Vagina (tissue), 2 donors: ENCODE measurements at places on chromosomes 11 and 22. TPM values are rescaled to one million over a fixed set of nuclear protein-coding genes. Genes with fewer than 3 reads are reported as not detected.

GRCh38 chr22:38872831-38873248 is 824 bp upstream of the CBX6 start:
- no peaks in the 10 kb centered on the region for H3K36me3 ChIP-seq
- peak; percentile 86 for DNase-seq
- peak overlapping the region; percentile 79 for H3K4me3 ChIP-seq
- peak overlapping the region; percentile 97 for H3K27ac ChIP-seq
- peaks cover 47% of the 10 kb centered on the region for H3K4me1 ChIP-seq

- no peak overlapping the region for H3K27ac ChIP-seq
- no peaks in the 10 kb centered on the region for H3K4me1 ChIP-seq
- H3K4me3 ChIP-seq = no peak overlapping the region
- no peaks in the 10 kb centered on the region for H3K27me3 ChIP-seq
- no peak for DNase-seq
- H3K36me3 ChIP-seq = no peaks in the 10 kb centered on the region
Observed at GRCh38 chr11:26704249-26704648, 17.6 kb downstream of the SLC5A12 start.

DNA sequence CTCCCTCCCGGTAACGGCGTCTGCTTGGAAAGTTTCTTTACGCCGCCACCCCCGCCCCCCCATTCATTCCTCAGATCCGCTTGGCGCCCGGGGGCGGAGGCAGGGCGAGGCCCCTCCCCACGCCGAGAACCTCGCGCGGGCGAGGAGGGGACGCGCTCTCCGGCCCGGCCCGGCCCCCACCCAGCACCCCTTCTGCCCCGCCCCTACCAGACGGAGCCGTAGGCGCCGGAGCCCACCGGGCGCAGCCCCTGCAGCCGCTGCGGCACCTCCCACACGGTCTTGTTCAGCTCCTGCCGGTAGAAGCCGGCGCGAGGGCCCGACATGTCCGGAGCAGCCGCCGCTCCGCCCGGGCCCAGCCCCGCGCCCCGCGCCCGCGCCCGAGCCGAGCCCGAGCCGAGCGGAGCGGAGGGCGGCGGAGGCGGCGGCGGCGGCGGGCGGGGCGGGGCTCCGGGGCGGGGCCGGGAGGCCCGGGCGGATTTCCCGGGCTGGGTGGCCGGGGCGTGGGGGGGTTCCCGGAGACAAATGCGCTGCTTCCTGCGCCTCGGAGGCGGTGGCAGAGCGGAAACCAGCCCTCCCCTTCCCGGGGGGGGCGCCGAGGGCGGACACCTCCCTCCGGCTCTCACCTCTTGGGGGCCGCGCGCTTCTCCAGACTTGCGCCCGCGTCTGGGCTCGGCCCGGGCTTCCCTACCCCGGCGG is at the start of gene MAPK11:
TSS of gene MAPK11 (minus strand) at position 411 of the 696 bp plus-strand sequence. CDS start at position 323, 88 bp downstream.
- H3K36me3 ChIP-seq = peaks cover 3% of the 10 kb centered on the region
- peak within 1 kb of the TSS; percentile 56 for H3K27ac ChIP-seq
- peak within 1 kb of the TSS; percentile 49 for H3K4me3 ChIP-seq
- H3K27me3 ChIP-seq = no peaks in the 10 kb centered on the region
- DNase-seq = no peak
- peaks cover 62% of the 10 kb centered on the region for H3K4me1 ChIP-seq

DNA sequence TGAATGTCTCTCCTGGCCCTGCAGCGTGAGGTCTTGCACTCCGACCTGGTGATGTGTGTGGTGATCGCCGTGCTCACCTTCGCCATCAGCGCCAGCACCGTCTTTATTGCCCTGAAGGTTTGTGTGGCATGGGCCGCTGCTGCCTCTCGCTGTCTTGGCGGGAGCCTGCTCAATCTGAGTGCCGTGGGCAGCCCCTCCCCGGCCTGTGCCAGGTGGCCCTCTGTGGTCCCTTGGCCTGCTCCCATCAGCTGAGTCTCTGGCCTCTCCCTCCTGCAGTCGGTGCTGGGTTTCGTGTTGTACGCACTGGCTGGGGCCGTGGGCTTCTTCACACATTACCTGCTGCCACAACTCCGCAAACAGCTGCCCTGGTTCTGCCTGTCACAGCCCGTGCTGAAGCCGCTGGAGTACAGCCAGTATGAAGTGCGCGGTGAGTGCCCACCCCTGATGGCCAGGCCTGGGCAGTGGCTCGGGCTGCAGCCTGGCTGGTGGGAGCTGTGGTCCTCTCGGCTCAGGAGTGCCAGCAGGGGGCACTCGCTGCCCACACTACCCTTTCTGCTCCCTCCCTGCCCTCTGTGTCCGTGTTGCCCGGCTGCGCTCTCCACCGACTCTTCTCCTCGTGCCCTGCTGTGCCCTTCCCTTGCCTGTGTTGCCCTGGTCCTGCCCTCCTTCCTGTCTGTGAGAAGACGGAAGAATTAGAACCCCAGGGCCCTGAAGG is 10.2 kb downstream of the PCNX3 start:
- H3K4me1 ChIP-seq = no peaks in the 10 kb centered on the region
- H3K4me3 ChIP-seq = no peak overlapping the region
- H3K27me3 ChIP-seq = no peaks in the 10 kb centered on the region
- no peak for DNase-seq

The BBS1 gene
- 53.8 TPM for total RNA-seq

DNA sequence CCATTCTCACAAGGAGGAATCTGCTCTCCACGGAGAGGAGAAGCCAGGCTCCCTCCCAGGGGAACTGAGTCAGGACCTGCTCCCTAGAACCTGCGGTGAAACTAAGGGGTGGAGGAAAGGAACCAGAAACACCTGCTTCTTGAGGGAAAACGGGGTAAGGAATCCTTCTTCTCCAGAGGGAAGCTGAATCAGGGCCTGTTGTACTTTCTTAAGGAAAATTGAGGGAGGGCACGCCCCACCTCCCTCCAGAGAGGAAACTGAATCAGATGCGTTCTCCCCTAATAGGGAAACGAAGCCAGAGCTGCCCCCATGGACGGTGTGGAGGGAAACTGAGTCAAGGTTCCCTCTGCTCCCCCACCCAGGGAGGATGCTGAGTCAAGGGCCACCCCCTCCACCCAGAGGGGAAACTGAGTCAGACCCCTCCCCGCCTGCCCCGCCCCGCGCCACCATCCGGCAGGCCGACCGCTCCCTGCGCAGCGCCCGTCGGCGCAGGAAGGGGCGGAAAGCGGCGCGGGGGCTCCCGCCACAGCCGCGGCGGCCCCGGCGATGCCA is 393 bp downstream of the RELA start:
- DNase-seq = no peak
- peaks cover 38% of the 10 kb centered on the region for H3K36me3 ChIP-seq
- peak overlapping the region; percentile 96 for H3K27ac ChIP-seq
- peak overlapping the region; percentile 73 for H3K4me3 ChIP-seq
- H3K27me3 ChIP-seq = no peaks in the 10 kb centered on the region
- H3K4me1 ChIP-seq = peaks cover 24% of the 10 kb centered on the region

DNA sequence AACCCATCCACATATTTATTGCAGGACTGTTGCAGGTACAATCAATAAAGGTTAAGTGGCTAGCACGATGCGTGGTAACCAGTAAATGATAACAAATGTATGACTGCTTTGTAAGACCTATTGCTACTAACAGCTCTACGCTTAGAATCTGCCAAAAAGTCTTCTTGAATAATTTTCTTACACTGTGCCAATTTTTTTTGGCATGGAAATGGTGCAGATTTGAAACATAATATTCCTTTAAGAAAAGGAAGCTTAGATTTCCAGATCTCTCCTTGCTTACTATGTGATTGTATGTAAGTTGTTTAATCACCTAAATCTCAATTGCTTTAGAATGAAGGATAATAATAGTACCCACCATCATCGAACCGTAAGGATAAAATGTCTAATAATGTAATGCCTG is 192.0 kb downstream of the LRRC4C start:
- H3K27ac ChIP-seq = no peak overlapping the region
- no peak overlapping the region for H3K4me3 ChIP-seq
- no peaks in the 10 kb centered on the region for H3K27me3 ChIP-seq
- DNase-seq = no peak

- H3K4me3 ChIP-seq = no peak overlapping the region
- no peaks in the 10 kb centered on the region for H3K36me3 ChIP-seq
- no peak for DNase-seq
- H3K27me3 ChIP-seq = no peaks in the 10 kb centered on the region
Observed at GRCh38 chr11:116615211-116615865, 157.4 kb downstream of the BUD13 start.

The BCO2 gene
- 11.0 TPM for total RNA-seq

GRCh38 chr11:27331981-27332380 is 31.0 kb downstream of the CCDC34 start:
- no peaks in the 10 kb centered on the region for H3K36me3 ChIP-seq
- H3K4me3 ChIP-seq = no peak overlapping the region
- no peaks in the 10 kb centered on the region for H3K27me3 ChIP-seq
- H3K27ac ChIP-seq = no peak overlapping the region
- no peak for DNase-seq
- no peaks in the 10 kb centered on the region for H3K4me1 ChIP-seq

GRCh38 chr22:46121079-46121478 is 29.2 kb upstream of the PPARA start:
- no peaks in the 10 kb centered on the region for H3K36me3 ChIP-seq
- H3K4me3 ChIP-seq = no peak overlapping the region
- DNase-seq = no peak
- no peaks in the 10 kb centered on the region for H3K27me3 ChIP-seq
- H3K4me1 ChIP-seq = peaks cover 31% of the 10 kb centered on the region

GRCh38 chr11:35404388-35404775 is 15.0 kb downstream of the SLC1A2 start:
- DNase-seq = peak; percentile 74
- H3K4me1 ChIP-seq = no peaks in the 10 kb centered on the region
- no peak overlapping the region for H3K27ac ChIP-seq
- no peaks in the 10 kb centered on the region for H3K27me3 ChIP-seq
- H3K36me3 ChIP-seq = no peaks in the 10 kb centered on the region

The TIMP3 gene
- 262 TPM for total RNA-seq

GRCh38 chr11:118370774-118371173 is 11.4 kb downstream of the UBE4A start:
- no peaks in the 10 kb centered on the region for H3K27me3 ChIP-seq
- no peak for DNase-seq
- H3K27ac ChIP-seq = no peak overlapping the region
- H3K36me3 ChIP-seq = peaks cover 80% of the 10 kb centered on the region
- H3K4me1 ChIP-seq = no peaks in the 10 kb centered on the region

The C1QTNF5 gene
- 32.2 TPM for total RNA-seq

- no peak for DNase-seq
- H3K4me3 ChIP-seq = no peak overlapping the region
- H3K4me1 ChIP-seq = no peaks in the 10 kb centered on the region
- no peak overlapping the region for H3K27ac ChIP-seq
- H3K36me3 ChIP-seq = peaks cover 35% of the 10 kb centered on the region
Observed at GRCh38 chr11:75270896-75271418, 30.4 kb downstream of the TPBGL start.

DNA sequence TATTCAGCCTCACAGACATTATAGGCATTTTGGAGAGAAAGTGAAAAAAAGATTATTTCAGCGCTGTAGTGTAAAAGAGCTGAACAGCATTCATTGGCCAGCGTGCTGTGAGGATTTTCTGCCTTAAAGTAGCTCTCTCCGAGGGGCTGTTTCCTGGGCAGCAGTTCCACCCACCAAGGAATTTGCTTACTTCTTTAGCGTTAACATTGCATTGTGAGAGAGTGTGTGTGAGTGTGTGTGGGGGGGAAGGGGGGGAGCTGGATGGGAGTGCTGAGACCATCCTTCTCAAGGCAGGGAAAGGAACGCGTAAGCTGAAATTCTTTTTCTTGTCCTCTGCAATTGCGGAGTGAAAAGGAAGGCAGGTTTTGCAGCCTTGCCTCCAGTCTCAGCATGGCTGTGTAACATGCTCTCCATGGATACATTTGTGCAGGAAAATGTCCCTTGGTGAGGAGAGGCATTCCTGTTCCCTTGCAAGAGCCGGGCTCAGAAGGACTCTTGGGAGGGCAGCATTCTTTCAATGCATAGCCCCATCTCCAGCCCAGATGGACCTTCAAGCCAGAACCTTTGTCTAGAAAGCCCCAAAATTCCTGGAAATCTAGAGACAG is 159.9 kb upstream of the NAV2 start:
- no peak overlapping the region for H3K27ac ChIP-seq
- H3K27me3 ChIP-seq = no peaks in the 10 kb centered on the region
- no peak for DNase-seq
- no peaks in the 10 kb centered on the region for H3K36me3 ChIP-seq
- H3K4me3 ChIP-seq = no peak overlapping the region

- no peak overlapping the region for H3K27ac ChIP-seq
- H3K4me1 ChIP-seq = no peaks in the 10 kb centered on the region
- H3K27me3 ChIP-seq = no peaks in the 10 kb centered on the region
Observed at GRCh38 chr22:23047742-23048141, 22.6 kb upstream of the GNAZ start.

The MS4A6E gene
- 3.4 TPM for total RNA-seq

DNA sequence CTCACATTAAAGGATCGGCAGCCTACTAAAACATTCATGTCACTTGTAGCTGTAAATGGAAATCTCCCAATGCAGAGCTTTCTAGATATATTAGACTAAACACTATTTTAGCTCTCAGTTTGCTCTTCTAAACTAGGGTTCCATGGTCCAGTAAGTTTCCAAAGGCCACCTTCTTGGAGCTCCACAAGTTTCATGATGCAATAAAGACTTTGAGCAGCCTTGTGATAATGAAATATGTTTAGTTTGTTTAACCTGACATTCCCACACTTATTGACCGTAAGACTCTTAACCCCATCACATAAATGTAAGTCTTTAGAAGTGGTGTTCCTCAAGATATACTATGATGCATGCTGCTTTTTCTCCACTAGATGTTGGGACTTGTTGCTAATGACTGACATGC is 87.7 kb downstream of the TRIM44 start:
- no peak overlapping the region for H3K27ac ChIP-seq
- no peak for DNase-seq
- H3K36me3 ChIP-seq = no peaks in the 10 kb centered on the region
- H3K4me3 ChIP-seq = no peak overlapping the region

The RAB30 gene
- 10.8 TPM for total RNA-seq

The OR6T1 gene
- not detected for total RNA-seq

The SNX32 gene
- total RNA-seq = 1.5 TPM

DNA sequence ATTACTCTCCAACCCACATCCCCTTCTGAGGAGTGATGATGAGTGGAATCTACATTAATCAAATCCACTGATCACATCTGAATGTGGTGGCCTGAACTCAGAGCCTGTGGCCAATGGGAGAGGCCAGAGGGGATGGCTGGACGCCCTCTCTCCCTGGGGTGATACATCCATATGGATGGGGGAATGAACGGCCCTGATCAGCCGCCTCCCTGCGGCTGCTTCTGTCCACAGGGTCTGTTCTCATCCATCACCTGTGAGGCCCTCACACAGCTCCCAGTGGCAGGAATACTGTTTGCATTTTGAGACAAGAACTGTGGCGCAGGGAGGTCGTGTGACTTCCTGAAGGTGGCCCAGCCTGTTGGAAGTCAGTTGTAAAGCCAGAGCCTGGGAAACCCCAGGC is 78.3 kb upstream of the SHISAL1 start:
- H3K36me3 ChIP-seq = no peaks in the 10 kb centered on the region
- H3K4me3 ChIP-seq = no peak overlapping the region
- H3K27ac ChIP-seq = no peak overlapping the region

DNA sequence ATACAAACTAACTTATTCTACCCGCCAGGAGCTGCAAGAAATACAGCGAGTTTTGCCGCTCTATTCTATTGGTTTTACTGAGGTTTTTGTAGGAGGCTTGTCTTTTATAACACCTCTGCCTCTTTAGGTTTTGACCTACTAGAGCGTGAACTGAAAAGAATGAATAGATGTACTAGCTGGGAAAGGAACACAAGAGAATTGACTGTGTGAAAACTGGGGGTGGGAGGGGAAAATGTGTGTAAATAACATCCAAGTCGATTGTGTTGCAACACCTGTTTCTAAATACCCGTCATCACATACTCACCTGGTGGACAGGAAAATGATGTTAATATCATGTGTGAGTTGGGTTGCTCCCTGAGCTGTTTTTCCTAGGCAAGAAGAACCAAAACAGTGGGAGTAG is 12.9 kb upstream of the JHY start:
- no peaks in the 10 kb centered on the region for H3K27me3 ChIP-seq
- H3K4me1 ChIP-seq = no peaks in the 10 kb centered on the region
- H3K36me3 ChIP-seq = no peaks in the 10 kb centered on the region
- DNase-seq = no peak
